ENCODE measurements at places on chromosomes 3 and 15.
A peak's percentile ranks its signal among the peaks of the same experiment; 100 is the strongest.

DNA sequence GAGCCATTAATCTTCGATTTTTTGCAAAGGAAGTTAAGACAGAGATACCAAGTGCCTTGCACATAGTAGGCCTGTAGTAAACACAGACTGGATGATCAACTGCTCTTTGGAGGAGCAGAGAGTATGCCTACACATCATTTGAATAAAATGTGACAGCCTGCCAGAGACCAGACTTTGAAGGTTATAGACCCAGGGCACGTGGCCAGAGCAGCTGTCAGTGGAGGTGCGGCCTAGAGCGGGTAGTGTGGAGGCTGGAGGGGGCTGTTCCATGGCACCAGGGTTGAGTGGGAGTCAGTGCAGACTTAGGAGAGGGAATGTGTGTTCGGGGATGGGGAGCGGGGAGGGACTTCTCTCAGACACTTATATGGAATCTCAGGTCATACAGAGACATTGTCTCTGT is 80.8 kb downstream of the SMAD3 start:
- DNase-seq: no peak

- DNase-seq: no peak
Observed at GRCh38 chr3:123586131-123586530, 1.3 kb upstream of the HACD2 start.

DNA sequence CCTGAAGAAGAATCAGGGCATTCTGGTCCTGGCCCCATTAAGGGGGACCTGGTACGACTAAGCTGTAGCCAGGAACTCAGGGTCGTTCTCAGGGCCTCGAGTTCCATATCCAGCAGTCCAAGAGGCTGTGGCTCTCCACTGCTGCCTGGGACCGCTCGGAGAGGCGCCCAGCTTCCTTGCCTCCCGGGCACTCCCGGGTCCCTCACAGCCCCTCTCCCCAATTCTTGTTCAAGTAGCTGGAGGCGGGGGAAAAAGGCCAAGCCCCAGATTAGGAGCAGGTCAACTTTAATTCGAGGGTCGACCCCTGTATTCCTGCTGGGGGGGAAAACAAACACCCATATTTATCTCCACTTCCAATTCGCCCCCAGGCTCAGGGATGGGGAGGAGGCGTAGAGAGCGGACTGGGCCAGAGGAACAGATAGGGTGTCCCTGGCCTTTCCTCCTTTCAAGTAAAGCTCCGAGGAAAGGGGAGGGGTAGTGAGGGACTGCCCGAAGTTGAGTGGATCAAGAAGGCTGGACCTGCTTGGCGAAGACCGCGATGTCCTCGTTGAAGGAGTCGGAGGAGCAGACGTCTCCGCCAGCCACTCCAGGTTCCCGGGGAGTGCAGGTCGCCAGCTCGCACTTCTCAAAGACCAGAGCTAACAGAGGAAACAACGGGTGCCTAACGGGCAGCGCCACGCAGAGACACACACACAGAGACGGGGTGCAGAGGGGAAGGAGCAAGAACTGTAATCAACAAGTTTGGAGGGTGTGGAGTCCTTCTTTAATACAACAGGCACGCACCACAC is 4.4 kb downstream of the MEIS2 start:
- DNase-seq: peak; percentile 74

- DNase-seq: no peak
Observed at GRCh38 chr15:84699538-84700191, 16.3 kb downstream of the SEC11A start.

DNA sequence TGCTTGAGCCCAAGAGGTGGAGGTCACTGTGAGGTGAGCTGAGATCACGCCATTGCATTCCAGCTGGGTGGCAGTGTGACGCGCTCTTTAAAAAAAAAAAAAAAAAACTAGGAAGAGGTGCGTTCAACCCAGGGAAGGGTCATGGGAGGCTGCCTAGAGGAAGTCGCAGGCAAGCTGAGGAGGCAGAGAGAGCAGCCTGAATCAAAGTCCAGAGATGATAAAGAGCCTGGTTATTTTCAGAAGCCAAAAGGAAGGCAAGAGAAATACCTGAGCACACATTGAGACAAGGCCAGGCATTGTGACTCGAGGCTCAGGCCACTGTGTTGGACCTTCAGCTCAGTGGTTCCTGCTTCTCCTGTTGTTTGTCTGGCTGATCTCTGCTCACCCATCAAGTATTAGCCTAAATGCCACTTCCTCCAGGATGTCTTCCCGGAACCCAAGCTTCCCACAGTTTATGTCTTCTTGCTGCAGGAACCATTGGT is 16.1 kb upstream of the GCNT3 start:
- no peak for DNase-seq
